Spleen (tissue), 13 donors: ENCODE measurements at places on chromosomes 4 and X.

DNA sequence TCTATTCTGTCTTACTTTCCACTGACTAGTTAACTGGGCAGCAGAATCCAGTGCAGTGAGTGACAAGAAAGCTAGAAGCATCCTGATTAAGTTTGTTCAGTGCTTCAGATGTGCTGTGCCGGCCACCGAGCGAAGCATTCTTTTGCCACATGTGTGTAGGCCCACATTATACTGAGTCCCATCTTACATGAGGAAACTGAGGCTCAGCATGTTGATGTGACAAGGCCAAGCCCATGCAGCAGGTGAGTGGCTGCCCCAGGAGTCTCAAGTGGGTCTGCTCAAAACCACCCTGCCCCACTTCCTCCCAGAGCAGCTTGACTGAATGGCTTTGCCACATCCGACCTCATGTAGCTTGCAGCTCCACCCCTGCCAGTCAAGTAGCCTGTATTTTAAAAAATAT lies 50.5 kb downstream of the RHOH start:
- peak; percentile 89 for DNase-seq

DNA sequence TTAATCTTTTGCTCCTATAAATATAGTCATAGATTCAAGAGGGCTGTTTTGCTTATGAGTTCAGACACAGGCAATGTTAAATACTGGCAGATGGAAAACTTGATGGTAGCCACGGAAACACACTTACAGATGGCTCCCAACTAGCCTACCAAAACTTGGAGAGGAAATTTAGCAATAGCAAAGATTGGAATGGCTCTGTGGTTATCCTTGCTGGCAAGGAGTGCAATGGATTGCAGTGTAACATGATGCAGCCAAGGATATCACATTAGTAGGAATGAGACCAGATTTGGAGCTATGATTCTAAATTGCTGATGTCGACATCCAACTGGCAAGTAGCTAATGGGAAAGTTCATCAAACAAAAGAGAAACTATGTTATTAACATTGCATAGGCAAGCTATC lies 791.0 kb upstream of the DIAPH2 start:
- no peak for DNase-seq

DNA sequence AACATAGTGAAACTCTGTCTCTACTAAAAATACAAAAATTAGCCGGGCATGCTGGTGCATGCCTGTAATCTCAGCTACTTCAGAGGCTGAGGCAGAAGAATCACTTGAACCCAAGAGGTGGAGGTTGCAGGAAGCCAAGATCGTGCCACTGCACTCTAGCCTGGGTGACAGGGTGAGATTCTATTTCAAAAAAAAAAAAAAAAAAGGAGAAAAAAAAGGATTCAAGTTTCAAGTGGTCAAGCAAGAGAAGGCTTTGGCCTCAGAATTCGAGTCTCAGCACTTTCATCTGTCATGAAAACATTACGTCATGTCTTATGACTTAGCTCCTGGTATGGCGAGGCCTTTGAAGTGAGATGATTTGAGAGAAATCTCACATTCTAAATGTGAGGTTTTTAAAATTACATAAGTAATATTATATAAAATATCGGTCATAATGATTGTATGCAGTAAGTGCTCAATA lies 21.2 kb upstream of the DHRSX start:
- DNase-seq, result peak; percentile 14

DNA sequence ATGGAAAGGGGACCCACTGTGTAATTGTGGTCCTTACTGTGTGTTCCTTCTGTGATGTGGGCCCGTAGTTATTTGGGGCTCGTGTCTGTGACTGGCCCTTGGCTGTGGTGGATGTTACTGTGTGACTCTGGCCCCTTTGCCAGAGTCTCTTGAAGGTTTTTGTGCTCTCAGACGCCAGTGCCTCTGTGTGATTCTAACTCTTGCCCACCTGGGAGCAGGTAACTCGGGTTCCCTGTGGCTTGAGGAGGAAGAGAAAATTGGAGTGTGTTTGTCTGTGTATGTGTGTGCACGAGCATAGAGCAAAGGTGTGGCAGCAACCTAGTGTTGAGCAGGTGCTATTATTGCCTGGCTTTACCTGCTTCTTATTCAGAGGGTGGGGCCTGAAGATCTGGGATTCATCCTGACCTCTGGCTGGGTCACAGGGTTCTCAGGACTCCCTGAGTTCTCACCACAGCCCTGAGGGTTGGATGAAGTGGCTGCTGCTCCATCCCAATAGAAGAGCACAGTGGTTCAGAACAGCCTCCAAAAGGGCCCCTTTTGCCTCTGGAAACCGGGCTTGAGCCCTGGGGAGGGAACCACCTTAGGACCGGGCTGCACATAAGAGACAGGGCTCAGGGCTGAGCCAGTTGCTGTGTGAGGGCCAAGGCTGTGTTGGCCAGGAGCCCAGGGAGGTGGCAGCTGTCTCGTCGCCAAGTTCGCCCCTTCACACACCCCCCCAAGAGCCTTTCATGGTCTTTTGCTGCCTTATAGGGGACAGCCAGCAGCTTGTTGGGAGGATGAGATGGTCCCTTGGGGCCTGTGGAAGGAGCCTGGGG lies 1.3 kb downstream of the RBM10 start:
- DNase-seq, result peak; percentile 44

DNA sequence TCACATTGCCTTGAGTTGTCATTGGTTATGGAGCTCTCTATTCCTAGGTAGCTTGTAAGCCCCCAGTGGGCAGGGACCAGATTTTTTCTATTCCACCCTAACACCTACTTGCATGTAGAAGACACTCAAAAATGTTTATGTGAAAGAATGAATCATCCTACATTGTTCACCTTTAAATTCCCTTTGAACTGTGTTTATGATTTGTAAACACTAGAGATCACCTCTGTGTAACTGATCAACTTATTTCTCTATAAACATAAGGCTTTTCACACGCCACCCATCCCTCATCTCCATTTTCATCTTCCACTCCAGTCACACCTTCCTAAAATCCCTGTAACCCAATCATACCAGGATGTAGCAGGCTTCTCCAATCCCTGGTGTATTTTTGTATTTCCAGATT lies 142.6 kb upstream of the LEF1 start:
- no peak for DNase-seq

GRCh38 chrX:152901816-152902501 lies 4.1 kb downstream of the ZNF185 start:
- DNase-seq, result peak; percentile 56

- DNase-seq, result peak; percentile 36
Observed at GRCh38 chrX:104084534-104085277, 8.7 kb upstream of the TMSB15C start.

DNA sequence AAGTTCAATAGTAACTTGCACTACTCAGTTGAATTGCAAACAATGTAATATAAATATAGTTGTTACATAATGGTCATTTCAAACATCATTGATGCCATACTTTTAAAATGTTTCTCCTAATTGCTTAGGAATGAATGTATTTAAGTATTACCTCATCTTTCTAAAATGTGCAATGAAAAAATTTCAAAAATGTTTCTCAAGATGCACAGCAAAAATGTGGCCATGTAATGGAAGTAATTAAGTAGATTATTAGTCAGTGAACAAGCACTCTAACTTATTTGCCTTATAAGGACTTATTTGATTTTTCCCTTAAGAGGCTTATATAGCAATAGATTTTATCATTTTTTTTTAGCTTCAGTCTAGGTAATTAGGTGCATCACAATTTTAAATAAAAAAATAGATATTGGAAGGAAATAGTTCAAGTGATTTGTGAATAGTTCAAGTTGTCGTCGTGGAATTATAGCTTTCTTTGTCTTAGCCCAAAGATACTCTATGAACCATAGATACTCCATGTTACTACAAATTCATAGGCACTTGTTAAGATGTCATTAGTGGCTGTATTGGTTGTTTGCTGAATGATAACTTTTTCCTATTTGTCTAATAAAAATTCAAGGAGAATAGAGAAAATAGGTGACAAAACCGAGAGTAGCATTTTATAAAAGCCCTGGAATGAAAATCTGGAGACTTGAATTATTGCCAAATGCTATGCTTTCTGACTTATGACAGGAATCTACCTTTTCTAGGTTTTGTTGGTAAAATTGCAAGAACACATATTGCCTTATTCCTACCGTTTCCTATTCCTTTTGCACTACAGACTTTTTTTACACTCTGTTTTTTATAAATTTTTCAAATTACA lies 118.5 kb downstream of the TLL1 start:
- no peak for DNase-seq
